ENCODE measurements at places on chromosomes 3 and 15.

DNA sequence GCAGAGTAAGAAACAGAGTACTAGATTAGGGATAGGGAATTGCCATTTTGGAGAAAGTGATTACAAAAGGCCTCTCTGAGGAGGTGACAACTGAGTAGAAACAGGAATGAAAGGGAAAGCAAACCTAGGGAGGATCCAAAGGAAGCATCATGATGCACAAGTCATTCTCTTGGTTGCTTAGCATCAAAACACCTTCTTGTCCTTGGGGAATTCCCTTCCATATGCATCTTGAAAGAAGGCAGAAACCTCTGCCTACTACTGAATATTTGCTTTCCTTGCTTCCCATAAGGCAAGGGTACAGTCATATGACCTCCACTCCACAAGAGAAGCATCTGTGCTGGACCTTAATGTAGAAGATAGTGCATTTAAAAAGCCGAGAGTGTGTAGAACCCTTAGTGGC lies 24.1 kb downstream of the GABPB1 start:
- DNase-seq, result no peak

DNA sequence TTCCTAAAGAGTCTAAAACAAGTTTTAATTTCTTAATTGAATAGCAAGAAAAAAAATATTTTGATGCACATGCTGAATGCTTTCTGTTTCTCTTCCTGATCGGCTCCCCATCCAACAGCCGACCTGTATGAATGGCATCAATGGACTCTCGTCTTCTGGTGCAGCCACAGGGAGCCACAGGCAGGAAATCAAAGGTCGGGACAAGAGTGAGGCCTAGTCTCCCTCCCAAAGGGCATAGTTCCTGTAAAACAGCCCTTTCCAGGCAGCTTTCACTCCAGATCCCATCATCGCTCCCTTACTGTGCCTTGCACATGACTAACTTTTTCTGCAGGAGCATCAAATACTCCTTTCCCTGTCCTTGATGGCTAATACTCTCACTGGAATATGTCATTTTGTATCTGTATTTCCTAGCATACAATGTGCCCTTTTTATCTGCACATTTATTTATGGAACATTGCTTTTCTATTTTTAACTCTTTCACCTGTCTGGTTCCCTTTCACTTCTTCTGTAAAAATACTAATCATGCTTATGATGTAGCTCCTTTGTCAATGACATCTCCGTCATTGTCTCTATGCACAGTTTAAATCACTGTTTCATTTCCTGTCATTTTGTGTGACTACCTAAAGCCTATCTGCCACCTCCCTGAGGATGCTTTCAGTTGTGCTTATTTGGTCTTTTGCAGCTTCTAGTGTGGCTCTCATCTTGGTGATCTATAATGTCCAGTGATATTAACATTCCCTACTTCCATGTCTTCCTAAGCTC lies 326.2 kb downstream of the CTNNB1 start:
- DNase-seq, result no peak

DNA sequence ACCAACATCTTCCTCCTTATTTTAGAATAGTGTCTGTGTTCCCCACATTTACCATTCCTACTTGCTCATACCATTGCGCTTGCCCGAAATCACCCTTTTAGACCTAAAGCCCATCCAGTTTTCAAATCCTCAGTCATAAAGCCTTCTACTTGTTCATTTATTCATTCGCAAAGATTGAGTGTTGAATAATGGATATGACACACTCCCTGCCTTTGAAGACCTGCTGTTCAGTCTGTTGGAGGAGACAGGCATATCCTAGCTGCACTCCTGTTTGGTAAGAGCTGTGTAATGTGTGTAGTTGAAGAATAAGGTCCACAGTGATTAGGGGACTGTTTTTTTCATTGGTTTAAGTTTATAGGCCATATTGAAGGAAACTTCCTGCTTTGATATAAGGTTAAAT lies 1.7 kb downstream of the CNOT10 start:
- no peak for DNase-seq

- no peak for DNase-seq
Measured at GRCh38 chr3:59426821-59427565, 377.2 kb upstream of the CFAP20DC start.

DNA sequence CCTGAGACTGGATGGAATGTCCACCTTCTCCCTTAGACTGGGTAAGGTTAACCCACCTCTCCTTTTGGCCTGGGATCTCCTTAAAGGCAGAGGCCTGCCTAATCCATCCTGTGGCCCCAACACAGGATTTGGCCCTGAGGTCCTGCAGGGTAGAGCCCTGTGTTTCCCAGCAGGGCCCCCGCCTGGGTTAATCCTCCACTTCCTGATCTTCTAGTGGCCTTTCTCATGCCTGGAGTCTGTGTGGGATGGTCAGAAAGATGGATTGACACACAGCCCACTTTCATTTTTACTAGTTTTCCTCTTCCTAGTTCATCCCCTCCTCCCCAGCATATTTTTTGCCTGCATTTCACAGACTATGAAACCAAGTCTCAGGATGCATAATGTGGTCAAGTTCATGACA lies 48.9 kb upstream of the SLC6A6 start:
- no peak for DNase-seq

DNA sequence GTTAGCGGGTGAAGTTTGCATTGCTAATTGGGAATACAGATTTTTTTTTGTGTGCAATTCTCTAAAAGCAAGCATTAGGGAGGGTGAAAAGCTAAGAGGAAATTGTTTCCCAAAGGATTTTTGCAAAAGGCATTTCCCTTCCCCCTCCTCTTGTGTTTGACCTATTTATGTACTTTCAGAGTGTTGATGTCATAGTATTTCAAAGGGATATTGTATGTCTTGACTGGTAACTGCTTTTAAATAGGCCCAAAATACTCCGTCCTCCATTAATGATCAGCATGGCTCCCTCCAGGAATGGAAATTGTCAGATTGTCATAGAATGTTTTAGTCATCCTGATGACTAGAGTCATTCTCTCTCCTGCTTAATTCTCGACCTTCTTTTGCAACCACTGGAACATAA lies 32.4 kb downstream of the TRIM71 start:
- DNase-seq, result no peak

GRCh38 chr3:159170436-159171003 lies 368.7 kb downstream of the MFSD1 start:
- DNase-seq, result no peak

DNA sequence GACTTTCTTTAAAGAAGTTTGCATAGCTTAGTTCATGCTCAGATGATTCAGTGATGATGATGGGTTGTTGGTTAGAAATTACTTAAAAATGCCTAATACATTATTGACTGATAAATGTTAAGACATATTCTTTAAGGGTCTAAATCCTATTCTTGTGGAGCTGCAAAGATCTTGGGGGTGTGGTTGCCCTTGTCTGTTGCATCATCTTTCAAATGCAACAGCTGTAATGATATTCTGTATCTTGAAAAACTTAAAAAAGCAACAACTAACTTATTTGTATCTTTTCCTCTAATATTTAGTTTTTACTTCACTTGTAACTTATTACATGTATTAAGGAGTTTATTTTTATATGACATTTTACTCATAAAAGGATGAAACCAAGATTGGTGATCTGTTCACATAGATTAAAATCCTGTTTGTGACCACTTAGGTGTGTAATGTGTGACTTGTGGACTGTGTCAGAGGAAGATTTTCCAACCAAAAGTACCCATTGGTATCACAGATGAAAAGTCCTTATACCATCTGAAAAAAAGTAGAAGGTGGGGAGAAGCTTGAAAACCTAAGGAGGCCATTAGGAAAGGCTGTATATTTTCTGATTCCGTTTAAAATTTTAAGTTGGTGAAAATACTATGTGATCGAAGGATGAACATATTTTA lies 142.8 kb downstream of the IGF1R start:
- DNase-seq, result no peak

DNA sequence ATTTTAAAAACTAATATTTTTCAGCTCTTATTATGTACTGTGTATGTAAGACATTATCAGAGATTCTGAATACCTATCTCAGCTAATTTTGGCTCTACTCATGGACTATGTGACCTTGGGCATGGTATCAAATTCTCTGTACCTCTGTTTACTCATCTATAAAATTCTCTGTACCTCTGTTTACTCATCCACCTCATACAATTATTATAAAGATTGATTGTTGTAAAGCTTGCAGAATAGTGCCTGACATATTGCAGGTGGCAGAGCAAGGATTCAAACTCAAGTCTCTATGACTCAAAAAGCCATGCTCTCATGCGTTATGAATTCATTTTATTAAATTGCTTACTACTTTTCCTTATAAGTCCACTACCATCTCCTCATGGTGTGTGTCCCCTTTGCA lies 151.9 kb upstream of the ARL6 start:
- DNase-seq, result no peak

- no peak for DNase-seq
Measured at GRCh38 chr3:71217640-71218222, 365.8 kb downstream of the FOXP1 start.

DNA sequence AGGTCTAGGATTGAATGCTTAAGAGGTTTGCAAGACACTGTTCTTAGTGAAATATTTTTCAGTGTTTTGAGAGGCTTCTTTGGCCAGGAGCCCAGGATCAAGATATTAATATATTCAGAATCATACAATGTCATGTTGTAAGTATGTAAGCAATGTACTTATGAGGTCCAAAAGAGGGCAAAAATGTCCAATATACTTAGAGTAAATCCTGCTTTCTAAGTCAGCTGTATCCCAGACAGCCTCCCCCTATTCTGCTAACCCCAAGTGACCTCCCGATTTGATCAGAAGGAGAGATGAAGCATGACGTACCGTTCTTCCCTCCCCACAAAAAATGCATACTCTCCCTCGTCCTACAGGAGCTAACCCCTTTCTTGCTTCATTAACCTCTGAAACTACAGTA lies 70.9 kb downstream of the CHAC1 start:
- DNase-seq, result no peak

GRCh38 chr3:40160933-40161332 lies 148.6 kb upstream of the EIF1B start:
- no peak for DNase-seq

All from stimulated activated CD8-positive, alpha-beta memory T cell treated with anti-CD3 and anti-CD28 coated beads, Interleukin-4, amount 100 ng/mL, for 1 hour (primary cell).